NCI-H1436 (cell line): ENCODE measurements at places on chromosomes 6 and 20.

DNA sequence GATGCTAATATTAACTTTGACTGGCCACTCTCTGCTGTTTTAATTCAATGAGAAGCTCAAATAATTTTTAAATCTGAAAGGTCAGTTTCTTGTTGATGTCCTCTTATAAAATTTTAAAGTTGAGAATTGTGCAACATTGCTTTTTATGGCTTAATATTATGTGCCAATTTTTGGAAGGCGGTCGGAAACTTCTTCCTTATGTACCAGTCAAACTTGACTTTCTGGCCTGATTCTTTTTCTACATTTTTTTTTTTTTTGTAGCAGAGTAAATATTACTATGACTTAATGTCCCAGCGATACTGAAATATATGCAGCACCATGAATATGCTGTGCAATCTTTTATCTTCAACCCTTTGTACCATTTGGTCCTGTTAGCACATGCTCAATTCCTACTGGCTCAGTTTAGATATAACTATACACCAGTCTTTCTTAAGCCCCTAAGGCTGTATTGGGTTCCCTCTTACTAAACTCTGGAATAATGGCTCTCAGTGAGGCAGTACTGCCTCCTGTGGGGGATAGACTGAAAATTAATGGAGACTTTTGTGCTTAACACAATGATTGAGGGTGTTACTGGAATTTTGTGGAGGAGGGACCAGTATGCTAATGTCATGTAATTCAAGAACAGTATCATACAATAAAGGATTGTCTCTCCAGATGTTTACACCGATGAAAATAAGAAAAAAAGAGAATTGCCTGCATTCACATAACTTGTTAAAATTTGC, 156.4 kb upstream of the SYNCRIP start:
- DNase-seq, result no peak

DNA sequence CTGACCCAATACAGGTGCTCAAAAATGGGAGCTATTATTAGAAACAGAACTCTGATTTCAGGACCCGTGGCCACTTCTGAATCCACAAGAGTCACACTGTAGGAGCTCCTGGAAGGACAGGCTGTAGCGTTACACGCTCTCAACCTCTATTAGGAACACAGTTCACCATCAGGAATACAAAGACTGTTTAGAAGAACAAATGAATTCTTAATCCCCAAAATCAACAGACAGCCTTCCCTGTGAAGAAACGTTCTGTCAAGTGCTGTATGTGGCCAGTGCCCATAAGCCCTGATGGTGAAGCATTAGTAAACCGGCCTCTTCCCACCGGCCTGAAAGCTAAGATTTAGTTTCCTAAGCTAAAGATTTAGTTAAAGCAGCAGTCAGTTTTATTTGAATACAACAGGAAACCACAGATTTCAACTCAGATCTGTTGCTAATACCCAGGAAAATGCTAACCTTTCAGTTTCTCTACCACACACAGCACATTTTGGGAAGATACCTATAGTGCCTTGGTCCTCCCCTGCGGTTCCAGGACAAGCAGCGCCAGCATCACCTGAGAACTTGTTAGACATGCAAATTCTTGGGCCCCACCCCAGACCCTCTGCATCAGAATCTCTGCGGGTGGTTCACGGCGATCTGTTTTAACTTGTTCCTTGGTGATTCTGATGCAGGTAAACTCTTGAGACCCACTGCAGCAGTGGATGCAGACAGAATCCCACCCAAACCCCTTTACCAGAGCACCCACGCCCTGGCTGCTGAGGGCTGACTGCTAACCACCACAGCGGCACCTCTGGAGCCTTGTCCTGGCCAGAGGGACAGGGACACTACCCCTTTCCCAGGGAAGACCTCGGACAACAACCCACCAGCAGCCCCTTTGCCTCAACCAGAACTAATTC, 33.4 kb downstream of the MTRES1 start:
- DNase-seq, result no peak

- DNase-seq, result no peak
Observed at GRCh38 chr20:4342609-4343008, 327.3 kb upstream of the RNF24 start.

DNA sequence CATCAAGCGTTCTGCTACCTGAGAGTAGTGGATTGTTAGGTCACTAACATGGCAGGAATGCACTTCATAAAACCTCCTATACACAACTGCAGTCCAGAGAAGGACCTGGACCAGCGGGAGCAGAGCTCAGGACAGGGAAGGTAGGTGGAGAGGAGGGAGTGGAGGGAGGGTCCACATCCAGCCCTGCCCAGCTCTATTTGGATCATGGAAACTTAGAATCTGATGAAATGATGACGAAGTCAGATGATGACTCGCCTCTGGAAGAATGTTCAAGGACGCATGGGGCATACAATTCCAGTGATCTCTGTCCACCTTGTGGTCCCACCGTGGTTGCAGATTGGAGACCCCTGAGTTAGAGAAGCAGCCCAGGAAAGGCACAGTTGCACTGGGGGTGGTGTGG, 68.8 kb downstream of the CLIC5 start:
- DNase-seq, result no peak

DNA sequence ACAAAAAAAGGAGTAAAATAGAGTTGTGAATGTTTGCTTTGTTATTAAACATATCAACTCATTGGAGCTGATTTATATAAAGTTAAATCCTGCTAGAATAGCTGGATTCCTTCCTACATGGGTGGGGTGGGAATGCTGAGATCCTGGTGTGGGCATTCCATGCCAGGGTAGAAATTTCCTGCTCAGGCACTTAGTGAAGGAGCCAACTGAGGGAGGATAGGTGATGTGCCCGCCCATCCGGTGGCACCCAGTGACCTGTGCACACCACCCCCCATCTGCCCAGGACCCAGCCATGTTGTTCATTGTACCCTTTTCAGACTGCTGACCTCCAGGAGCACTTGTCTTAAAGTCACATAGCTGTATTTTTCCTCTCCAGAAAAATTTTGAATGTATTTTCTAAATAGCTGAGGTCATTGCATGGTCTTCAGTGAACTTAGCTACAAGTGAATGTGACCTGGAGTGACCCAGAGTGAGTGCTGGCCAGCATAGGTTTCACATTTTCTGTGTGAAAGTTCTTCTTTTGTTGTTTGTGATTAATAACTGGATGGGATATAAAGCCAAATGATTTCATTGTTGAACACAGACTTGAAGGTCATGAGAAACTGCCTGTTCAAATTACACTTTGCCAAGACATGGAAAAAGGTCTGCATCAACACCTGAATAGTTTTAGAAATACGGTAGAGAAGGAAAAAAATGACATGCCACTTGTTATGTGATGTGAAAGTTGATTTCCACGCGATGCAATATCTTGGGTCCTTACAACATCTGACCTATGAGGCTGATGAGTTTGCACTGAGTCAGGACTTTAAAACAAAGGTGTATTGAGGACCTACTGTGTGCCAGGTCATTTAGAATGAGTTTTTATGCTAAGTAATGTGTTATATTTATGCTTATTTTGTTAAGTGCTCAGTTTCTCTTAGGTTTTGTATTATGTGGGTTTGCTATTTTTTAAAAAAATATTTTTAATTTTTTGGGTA, 77.2 kb downstream of the UTRN start:
- no peak for DNase-seq

DNA sequence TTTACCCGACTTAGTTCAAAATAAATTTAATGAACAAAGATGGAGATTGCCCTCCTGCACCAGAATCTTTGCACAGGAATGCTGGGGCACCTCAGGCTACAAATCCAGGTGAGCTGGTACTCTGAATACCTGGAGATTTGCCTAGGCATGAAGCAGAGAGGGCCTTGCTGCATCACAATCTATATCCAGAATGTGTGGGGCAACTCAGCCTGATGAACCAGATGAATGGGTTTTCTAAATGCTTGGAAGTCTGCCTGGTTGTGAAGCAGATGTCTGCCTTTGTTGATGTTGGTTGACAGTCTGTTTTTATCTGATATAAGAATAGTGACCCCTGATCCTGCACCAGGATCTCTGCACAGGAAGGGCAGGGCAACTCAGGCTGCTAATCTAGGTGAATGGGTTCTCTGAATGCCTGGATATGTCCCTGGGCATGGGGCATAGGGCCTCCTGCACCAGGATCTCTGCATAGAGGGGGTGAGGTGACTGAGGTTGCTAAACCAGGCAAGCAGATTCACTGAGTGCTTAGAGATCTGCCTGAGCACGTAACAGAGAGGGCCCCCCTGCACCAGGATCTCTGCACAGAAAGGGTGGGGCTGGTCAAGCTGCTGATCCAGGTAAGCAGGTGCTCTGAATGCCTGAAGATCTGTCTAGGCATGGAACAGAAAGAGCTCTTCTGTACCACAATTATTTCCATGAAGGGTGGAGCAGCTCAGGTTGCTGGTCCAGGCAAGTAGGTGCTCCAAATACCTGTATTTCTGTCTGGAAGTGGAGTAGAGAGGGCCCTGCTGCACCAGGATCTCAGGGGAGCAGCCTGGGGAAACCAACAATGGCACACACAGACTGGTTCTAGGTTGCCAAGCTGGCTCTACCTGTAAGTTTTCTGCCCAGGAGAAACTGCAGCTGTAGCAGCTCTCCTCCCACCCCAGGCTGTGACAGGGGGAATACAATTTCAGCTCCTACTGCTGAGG, 437.5 kb downstream of the MMUT start:
- no peak for DNase-seq

GRCh38 chr6:149181304-149181703, 136.2 kb upstream of the TAB2 start:
- no peak for DNase-seq

- DNase-seq, result no peak
Observed at GRCh38 chr6:33333666-33334065, 16.1 kb upstream of the ZBTB22 start.

DNA sequence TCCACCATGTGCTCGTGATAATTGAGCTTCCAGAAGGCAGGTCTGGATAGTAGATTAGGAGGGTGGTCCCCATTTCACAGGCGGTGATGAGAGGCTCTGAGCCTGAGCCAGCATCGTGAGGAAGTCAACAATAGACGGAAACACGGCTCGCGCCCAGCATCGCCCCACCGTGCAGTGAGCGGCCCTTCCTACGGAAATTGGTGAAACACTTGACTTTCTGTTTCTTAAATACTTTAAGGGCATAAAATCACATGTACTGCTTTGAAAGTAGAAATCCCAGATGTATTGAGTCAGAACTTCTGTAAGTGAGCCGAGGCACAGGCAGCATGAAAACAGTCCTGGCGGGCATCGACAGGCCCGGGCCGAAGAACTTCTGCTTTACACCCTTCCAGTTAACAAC, 4.3 kb upstream of the KIF25 start:
- no peak for DNase-seq

DNA sequence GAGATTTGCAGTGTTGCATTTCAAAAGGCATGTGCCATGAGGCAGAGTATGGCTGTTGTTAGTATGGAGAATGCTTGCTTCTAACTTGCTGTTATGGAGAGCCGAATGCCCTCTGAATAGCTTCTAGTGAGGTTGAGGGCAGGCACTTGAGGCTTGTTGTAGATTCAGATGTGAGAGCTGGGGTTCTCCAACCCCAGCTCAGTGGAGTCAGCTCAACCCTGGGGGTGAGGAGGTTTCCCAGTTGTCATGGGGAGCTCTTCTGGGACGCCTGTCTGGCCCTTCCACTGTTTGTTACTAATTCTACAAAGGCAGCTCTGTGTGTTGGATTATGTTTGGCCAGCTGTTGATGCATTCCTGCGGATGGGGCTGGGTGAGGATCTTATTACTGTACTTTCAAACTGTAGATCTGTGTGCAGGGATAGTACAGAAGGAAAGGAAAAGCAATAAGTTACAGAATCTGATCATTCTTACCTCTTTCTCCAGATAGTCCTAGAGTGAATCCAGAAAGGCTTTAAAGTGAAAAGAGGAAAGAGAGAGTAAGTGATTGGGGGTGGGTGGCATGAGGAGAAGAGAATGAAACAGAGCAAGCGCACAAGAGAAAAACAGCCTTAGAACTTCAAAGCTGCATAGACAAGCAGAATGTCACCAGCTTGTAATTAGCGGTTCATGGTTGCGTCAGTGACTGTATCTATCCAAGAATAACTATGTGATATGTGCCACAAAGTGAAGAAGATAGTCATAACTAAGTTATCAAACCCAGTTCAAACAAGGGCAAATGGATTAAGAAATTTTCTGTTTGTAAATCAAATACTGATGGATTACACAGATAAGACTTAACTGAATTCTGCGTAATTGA, 148.7 kb downstream of the PRL start:
- DNase-seq, result no peak

GRCh38 chr6:111717621-111718020, 111.9 kb upstream of the TRAF3IP2 start:
- DNase-seq, result no peak

GRCh38 chr6:158154816-158155215, 13.2 kb downstream of the SERAC1 start:
- no peak for DNase-seq

GRCh38 chr6:143971482-143972205, 36.4 kb downstream of the PLAGL1 start:
- DNase-seq, result no peak

DNA sequence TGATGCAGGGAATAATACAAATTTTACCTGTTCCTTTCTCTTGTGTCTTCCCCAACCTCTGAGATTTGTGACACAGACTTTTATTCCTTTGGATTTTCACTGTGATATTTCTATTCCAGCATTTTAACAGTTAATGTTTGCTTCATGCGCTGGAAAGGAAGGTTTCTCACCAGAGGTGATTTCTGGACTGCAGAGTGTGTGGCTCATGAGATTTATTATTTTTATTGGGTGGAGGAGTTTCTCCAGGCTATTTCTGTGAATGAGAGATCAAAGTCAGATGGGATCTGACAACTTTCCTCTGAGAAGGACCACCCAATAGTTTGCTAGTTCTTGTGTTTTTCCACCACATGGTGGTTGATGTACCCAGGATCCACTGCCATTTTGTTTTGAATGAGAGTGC, 377.5 kb downstream of the CDKAL1 start:
- DNase-seq, result no peak

DNA sequence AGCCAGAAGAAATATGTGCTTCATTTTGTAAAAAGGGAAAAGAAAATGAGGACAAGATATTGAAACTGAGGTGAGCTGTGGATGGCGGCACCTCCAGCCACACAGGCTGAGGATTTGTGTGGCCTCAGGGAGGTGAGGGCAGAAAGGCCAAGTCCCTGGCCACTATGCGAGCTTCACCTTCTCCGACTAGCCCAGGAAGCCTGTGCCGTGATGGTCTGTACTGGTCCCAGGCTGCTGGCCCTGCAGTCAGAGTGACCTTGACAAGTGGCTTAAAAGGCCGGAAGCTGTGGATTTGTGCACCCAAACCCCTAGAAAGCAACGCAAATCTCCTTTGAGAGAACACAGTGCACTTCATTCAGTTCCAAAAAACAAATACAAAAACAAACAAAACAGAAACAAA, 48.1 kb downstream of the WDR27 start:
- no peak for DNase-seq

DNA sequence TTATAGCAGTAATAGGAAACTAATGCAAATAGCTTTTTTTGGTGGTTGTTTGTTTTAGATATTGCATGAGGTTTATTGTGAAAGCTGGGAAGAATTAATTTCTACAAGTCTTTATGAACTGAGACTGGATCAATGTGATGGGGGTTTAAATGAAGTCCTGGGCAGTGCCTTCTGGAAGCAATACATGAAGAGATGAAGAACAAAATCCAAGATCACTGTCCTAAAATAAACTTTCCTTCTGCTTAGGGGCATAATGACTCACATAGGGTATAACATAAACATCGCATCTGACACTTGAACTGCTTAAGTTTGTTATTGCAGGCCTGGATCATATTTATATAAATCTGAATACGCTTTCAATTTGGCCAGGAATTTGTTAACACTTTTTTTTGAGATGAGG, 20.9 kb upstream of the SHLD1 start:
- no peak for DNase-seq
